ENCODE measurements at places on chromosomes 3 and 15.

- peak; percentile 64 for DNase-seq
These were observed 6.1 kb downstream of the ISLR2 start for GRCh38 chr15:74136540-74136813.

- no peak for DNase-seq
These were observed 50.7 kb upstream of the TPRG1 start for GRCh38 chr3:189121092-189121491.

GRCh38 chr3:15612001-15612400 lies 10.5 kb downstream of the BTD start:
- no peak for DNase-seq

- no peak for DNase-seq
These were observed 2.2 kb downstream of the C15orf39 start for GRCh38 chr15:75203908-75204263.

DNA sequence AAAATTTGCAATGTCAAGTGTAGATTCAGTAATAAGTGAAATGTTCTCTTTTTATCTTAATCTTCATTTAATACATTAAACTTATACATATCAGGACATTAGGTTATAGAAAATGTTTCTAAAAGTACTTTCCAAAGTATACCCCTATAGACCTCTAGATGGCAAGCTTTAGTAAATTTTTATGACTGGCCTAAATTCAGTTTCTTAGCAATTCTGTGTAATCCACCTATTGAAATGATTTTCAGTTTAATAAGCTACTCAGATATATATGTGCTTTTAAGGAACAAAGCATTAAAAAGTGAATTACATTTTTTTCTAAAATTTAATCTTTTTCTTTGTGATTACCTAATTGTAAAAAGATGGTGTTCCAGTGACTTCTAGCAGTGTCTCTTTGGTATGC lies 342.2 kb downstream of the GBE1 start:
- peak; percentile 4 for DNase-seq

GRCh38 chr15:52010633-52011595 lies 8.1 kb upstream of the MAPK6 start:
- no peak for DNase-seq
